CD4-positive, alpha-beta T cell treated with Interleukin-21 for 1 hour (primary cell): ENCODE measurements at places on chromosomes 7 and 10.

GRCh38 chr7:117114272-117114671 is 161.0 kb downstream of the ST7 start:
- DNase-seq, result no peak

GRCh38 chr10:34275626-34276130 is 539.4 kb downstream of the PARD3 start:
- no peak for DNase-seq

- no peak for DNase-seq
These were observed 257.0 kb downstream of the COBL start for GRCh38 chr7:51059504-51060142.

DNA sequence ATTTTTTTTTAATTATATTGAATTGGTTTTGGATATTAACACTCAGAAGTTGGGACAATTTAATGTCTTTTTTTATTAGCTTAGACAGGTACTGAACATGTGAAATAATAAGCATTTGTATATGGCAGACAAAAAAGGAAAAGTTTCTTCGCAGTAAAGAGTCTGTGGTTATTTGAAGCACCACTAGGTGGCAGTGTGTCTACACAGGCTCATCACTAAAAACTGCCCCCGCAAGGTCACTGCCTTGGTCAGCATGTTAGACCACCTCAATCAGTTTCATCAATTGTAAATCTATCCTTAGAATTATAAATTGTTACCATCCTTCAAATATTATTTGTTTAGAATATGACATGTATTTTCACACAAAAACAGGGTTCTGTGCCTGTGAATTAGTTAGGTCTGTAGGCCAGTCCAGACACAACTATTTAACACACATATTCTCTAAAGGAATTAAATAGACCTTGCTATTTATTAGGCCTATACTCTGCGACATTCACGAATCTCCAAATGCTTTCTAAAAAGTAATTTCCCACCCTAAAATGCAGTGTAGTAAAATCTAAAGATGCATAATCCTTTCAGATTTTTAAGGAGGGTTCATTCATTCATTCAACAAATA is 17.0 kb downstream of the PNLIPRP3 start:
- DNase-seq, result peak; percentile 5

DNA sequence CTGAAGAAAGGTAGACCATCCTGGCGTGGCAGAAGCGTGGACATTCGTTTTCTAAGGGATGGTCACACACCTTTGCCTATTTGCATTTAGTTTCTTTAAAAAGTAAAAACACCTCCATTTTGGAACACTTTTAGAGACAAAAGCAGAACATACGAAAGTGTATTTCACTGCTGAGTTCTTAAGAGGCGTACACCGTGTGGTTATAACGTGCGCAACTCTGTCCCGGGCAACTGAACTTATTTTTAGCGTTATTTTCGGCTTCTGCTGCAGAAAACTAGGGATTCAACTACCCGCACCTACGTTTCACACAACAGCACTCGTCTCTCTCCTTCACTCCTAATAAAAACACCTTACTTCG is 557 bp upstream of the LSM8 start:
- no peak for DNase-seq

GRCh38 chr7:29042824-29043231 is 84.7 kb upstream of the TRIL start:
- DNase-seq, result no peak

- no peak for DNase-seq
These were observed 110.2 kb downstream of the SRI start for GRCh38 chr7:88109612-88110011.

GRCh38 chr7:136964347-136964746 is 95.9 kb downstream of the CHRM2 start:
- no peak for DNase-seq

- no peak for DNase-seq
These were observed 55.5 kb downstream of the DPYSL4 start for GRCh38 chr10:132242103-132242840.

DNA sequence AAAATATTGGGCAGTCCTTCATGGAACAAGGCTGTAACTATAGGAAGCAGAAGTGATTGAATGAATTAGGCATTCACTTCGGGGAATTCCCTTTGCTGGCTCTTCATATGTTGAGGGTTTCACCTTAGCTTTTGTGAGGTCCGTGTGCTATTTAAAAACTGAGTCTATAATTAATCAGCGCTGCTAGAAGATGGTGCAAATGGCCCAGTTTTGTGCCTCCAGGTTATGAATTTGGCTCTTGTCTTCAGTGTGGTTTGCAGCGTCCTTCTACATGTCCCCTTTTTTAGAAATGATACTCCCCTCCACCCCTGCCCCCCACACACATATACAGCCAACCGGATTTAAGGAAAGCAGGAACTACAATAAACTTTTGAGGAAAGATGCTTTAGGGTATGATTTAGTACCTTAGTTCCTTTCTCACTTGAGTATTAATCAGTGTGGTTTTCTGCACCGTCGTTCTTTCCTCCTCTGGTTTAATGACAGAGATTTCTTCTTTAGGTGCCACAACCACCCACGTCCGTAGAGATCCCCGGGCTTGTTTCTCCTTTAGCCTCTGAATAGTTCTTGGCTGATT is 110.6 kb upstream of the SAMD8 start:
- no peak for DNase-seq
